Stimulated activated CD8-positive, alpha-beta memory T cell treated with anti-CD3 and anti-CD28 coated beads, Interleukin-4, amount 100 ng/mL, for 24 hours (primary cell): ENCODE measurements at places on chromosomes 16 and 17.

DNA sequence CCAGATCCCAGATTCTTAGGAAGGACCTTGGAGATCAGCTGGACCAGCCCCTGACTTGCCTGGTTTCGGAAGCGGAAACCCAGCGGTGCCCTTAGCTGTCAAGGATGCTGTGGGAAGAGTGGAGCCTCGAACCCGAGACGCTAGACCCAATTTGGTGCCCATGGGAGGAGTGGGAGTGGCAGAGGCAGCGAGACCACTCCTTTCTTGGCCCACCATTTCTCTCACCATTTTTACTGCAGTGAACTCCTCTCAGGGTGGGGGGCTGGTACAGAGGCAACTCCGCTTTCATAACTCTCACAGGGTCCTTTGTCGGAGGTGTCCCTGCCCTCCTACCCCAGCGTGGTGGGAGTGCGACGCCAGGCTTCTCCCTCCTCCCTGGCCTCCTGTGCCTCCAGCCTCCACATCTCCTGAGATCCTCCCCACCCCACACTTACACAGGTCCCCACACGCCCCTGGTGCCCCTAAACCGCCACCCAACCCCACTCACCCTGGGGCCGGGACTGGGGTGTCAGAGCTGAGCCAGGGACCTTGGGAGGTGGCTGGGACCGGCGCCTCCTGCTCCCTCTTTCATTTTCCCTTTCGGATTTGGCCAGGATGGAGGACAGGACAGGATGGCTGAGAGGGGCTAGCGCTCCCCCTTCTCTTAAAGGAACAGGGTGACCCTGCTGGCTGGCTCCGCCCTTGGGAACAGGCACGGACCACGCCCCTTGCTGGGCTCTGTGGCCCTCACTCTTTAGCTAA lies at the start of gene GJD3:
TSS of gene GJD3 (minus strand) at position 617 of the 741 bp plus-strand sequence. CDS start 922 bp downstream, outside the sequence.
- DNase-seq = no peak

DNA sequence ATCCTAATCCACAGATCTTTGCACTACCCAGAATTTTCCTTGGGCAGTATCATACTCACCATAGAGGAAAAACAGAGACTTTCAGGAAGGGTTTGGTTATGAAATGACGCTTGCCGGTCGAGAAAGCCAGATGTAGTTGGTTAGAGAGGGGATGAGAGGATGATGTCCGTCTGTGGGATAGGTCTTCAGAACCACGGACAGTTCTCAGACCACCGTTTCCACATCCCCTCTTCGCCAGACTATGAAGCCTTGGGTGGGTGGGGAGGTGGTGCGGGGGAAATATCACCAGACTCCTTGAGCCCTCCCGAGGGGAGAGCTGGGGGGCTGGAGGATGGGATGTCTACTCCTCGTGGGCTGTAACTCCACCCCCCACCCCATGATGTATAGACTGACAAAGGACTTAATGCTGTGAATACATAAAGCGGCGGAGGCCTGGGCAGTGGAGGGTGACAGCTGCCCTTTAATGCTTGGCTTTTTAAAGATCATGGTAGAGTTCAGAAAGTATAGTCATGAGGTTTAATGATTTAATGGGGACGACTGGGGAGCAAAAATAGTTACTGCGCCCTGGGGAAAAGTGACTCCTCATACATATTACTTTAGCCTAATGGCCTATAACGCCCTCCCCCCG lies 96.6 kb downstream of the MRM1 start:
- DNase-seq = no peak

DNA sequence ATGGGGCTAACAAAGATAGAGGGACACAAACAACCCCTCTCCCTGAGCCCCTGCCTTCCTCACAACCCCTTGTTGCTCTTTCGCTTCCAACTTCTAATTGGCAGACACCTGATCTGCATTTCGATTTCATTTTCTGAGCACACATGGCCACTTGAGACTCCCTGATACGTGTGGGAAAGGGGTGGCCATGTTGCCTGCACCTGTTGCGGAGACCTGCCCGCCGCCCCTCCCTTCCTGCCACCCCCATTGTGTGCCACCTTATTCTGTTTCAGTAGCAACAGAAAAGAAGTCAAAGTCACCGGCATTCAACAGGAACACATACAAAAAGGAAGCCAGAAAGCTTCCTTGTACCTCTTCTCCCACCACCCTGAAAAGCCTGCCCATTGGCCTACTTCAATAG lies 254.7 kb upstream of the SOX9 start:
- no peak for DNase-seq

DNA sequence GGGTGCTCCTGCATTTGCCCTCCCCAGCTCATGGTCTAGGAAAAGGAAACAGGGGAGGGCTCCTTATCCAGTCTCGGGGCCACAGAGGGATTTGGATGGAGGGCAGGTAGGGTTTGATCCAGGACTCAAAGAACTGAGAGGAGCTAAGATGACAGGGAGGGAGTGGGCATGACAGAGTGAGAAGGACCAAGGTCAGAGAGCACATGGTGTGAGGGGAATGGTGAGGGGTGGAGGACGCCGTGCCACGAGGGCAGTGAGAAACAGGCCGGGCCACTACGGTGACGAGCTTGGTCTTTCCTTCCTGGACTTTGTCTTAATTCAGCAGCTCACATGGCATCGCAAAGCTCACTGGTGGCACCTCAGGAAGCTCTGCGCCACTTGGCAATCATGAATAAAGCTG lies 35.2 kb downstream of the IRF8 start:
- no peak for DNase-seq

- DNase-seq = no peak
Observed at GRCh38 chr17:56064506-56064905, 88.8 kb upstream of the ANKFN1 start.

DNA sequence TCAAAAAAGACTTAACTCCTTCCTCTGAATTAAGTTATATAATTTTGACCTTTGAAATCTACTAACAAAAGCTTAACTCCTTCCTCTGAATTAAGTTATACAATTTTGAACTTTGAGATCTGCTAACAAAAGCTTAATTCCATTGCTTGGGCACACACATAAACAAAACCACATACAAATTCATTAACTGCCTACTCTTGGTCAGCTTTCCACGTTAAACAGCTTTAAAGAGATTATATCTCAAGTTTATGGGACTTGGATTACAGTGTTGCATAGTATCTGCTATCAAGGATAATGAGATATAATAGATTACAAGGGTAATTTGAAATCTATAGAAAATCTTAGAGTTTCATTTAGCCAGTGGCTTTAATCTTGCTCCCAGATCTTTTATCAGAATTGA lies 23.5 kb downstream of the COX10 start:
- no peak for DNase-seq
